ENCODE measurements at places on chromosomes 11 and 22.

DNA sequence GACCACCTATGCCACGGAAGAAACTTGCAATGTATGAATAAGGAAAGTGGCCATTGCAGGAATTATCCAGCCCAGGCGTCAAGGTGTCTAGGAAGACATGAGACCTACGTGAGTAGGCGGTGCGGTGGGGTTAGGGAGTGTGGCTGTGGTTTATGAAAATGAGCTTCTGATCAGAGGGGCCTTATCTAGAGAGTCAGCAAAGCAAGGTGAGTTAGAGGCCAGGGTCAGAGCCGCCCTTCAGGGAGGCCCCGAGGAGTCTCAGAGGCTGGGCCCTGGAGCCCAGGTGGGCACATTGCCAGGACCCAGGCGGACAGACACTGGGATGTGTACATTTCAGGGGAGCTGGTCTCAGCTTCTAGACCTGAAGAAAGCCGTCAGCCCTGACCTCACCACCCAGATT lies 13.8 kb upstream of the LINC01488 start:
- no peak for DNase-seq

- peak; percentile 92 for DNase-seq
Observed at GRCh38 chr22:40009292-40009774, 14.6 kb downstream of the FAM83F start.

- DNase-seq: no peak
Observed at GRCh38 chr11:43585877-43586608, 94.5 kb upstream of the HSD17B12 start.

- peak; percentile 58 for DNase-seq
Observed at GRCh38 chr11:102592634-102593581, 32.2 kb downstream of the MMP20 start.

- no peak for DNase-seq
Observed at GRCh38 chr22:35409783-35410662, 10.1 kb downstream of the MCM5 start.

- no peak for DNase-seq
Observed at GRCh38 chr22:27348634-27349033, 452.9 kb downstream of the MN1 start.

GRCh38 chr11:65437436-65438227 lies 15.0 kb downstream of the NEAT1 start:
- DNase-seq: no peak

DNA sequence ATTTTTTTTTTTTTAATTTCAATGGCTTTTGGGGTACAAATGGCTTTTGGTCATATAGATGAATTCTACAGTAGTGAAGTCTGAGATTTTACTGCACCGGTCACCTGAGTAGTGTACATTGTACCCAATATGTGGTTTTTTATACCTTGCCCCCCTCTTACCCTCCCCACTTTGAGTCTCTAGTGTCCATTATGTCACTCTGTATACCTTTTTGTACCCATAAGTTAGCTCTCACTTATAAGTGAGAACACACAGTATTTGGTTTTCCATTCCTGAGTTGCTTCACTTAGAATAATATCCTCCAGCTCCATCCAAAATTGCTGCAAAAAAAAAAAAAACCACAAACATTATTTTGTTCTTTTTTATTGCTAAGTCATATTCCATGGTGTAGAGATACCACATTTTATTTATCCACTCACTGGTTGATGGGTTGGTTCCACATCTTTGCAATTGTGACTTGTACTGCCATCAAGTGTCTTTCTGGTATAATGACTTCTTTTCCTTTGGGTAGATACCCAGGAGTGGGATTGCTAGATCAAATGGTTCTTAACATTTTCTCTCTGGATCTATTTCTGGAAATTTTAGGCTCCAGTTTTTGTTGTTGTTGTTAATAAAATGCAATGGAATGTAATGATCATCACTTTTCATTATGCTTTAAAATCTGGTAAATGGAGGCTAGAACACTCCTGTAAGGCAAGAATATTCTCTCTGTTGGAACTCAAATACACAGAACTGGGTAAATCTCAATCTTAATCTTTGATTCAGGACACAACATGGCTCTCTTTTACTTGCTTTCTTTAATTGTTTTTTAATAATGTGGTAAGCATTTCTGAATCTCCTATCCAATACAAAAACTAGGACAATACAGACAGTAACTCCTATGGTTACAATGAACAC lies 10.3 kb downstream of the NEAT1 start:
- no peak for DNase-seq

DNA sequence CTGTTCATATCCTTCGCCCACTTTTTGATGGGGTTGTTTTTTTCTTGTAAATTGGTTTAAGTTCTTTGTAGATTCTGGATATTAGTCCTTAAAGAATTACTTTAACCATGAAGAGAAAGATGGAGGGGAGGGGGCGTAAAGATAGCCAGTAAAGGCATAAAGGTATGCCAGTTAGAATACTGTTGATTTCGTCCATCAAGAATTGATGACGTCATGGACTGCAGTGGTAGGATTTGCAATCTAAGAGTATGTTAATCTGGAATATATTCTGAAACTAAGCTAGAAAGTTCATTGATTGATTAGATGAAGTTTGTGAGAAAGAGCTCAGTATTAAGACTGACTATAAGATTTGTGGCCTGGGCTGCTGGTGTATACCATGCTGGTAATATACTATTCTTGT lies 856.1 kb downstream of the NTM start:
- DNase-seq: no peak

GRCh38 chr11:36288442-36289225 lies 590 bp downstream of the COMMD9 start:
- DNase-seq: no peak

DNA sequence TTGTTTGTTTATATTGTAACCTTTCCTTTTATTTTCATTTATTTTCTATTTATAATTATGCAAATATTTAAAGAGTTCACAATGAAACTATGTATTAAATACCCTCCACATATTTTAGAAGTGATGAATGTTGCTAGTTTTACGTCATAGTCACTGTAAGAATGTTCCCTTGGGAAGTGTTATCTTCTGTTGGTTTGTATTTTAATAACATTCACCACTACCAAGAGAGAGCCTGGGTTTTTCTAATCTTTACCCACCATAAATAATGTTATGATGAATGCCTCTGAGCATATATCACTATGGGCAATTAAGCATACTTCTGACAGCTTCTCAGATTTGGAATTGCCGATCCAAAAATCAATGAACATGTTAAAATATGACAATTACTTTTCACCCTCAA lies 80.7 kb downstream of the GGT1 start:
- DNase-seq: no peak

DNA sequence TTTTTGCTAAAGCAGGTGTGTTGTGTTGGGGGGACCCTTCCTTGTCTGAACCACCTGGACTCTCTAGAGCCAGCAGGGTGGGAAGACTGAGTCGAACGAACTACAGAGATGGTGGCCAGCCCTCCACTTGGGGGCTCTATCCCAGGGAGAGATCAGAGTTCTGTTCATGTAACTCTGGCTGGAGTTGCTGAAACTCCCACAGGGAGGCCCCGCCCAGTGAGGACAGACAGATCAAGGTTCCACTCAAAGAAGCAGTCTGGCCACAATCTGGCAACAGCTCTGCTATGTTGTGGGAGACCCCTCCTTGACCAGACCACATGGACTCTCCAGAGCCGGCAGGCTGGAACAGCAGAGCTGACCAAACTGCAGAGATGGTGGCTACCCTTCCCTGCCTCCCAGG lies 20.2 kb upstream of the OR5AK2 start:
- no peak for DNase-seq

DNA sequence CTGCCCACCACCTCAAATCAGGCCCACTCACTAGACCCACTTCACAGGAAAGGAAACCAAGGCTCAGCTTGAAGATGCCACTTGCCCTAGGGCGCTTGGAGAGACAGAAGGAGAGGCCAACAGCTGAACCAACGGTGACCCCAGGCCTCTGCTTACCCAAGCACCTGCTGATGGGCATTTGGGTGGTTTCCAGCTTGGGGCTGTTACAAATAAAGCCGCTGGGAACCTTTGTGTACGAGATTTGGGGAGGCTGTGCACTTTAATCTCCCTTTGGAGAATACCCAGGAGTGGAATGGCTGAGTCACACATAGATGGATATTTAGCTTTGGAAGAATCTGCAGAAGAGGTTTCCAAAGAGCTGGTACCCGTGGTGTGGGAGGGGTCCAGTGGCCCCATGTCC lies 50.9 kb upstream of the LINC01488 start:
- no peak for DNase-seq

DNA sequence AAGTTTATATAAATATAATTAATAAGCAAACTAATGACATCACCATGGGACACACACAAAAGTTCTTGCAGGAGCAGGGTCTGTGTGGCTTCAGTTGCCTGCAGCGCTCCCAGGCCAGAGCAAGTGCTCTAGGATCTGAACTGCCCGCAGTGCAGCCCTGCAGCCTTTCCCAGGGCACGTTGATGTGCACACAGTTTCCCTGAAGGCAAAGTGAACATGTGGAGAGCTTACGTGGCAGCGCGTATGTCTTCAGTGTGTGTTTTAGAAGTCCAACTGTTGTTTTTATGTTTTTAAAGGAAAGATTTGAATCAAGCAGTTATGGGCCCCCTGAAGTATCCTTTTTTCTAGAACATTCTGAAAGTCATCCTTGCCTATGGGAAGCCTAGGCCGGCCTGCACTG lies 1.2 kb upstream of the TIGD3 start:
- DNase-seq: no peak

DNA sequence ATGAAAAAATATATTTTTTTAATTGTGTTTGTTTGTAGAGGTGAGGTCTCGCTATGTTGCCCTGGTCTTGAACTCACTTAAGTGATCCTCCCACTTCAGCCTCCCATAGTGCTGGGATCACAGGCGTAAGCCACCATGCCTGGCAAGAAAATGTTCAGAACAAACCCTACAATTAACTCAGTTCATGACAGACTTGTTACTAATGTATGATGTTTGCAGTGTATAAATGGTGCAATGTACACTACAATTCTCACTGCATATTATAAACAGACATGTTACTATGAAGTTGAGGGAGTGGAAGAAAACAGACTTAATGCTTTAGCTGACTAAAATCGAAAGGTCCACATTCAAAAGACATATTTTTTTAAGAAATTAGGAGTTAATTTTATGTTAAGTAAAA lies 59.0 kb downstream of the SIK3 start:
- DNase-seq: no peak

DNA sequence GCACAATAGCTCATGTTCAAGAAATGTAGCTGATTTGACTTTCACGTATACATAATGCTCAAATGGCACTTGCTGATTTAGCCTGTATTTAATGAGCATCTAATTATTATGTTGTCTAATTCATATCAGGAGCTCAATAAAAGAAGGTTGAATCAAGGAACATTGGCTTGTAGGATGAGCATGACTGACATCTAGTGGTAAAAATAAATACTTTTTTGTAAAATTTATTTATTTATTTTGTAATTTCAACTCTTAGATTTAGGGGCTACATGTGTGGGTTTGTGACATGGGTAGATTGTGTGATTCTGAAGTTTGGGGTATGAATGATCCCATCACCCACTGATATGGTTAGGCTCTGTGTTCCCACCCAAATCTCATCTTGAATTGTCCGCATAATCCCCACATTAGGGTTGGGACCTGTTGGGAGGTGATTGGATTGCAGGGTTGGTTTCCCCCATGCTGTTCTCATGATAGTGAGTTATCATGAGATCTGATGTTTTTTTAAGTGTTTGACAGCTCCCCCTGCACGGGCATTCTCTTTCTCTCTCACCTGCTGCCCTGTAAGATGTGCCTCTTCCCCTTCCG lies 1.7 kb upstream of the OR52E5 start:
- DNase-seq: no peak

- DNase-seq: no peak
Observed at GRCh38 chr11:76291576-76292526, 85.5 kb upstream of the WNT11 start.

DNA sequence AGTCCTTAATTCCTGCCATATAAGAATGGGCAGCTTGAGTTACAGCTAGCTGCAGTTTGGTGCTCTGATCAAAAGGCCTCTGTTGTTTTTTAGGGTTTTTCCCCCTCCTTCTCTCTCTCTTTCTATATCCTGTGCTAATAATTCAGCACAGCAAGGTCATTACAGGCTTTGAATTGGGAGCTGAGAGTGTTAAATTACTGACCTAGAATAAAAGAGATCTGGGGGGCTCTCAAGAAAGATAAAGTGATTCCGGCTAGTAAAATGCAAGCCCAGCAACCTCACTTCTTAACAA lies 84.9 kb downstream of the CSTPP1 start:
- DNase-seq: no peak

- DNase-seq: no peak
Observed at GRCh38 chr11:20729597-20730105, 60.3 kb downstream of the NELL1 start.

DNA sequence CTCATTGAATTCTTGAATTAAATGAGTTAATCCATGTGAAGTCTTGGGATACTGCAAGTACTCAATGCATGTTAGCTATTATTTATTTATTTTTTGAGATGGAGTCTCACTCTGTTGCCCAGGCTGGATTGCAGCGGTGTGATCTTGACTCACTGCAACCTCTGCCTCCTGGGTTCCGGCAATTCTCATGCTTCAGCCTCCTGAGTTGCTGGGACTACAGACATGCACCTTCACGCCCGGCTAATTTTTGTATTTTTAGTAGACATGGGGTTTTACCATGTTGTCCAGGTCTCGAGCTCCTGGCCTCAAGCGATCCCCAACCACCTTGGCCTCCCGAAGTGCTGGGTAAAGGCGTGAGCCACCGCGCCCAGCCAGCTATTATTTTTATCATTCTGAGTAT lies 9.4 kb downstream of the MMP7 start:
- DNase-seq: no peak
